ENCODE measurements at places on chromosomes 6 and 20.

GRCh38 chr6:166558156-166559005 lies 28.1 kb downstream of the RAMACL start:
- DNase-seq: no peak

GRCh38 chr6:67825201-67825895 lies 809.7 kb upstream of the ADGRB3 start:
- DNase-seq: no peak

GRCh38 chr6:137647762-137648447 lies 153.7 kb upstream of the OLIG3 start:
- no peak for DNase-seq

GRCh38 chr6:14517516-14518105 lies 400.0 kb downstream of the CD83 start:
- no peak for DNase-seq

DNA sequence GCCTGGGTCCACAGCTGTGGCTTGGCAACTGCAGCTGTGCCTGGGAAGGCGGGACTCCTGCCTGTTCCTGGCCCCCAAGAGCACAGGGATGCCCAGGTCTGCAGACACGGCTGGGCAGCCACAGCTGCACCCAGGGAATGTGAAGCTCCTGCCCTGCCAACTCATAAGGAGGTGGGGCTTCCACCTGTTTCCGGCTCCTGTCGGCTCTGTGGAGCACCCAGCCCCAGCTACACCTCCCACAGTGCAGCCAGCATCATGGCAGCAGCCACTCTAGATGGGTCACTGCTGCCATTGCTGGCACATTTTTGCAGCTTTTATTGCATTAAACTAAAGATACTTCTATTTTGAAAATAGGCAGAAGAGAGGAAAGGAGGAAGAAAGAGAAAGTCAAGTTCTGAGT lies 207.9 kb downstream of the SAMD5 start:
- no peak for DNase-seq

DNA sequence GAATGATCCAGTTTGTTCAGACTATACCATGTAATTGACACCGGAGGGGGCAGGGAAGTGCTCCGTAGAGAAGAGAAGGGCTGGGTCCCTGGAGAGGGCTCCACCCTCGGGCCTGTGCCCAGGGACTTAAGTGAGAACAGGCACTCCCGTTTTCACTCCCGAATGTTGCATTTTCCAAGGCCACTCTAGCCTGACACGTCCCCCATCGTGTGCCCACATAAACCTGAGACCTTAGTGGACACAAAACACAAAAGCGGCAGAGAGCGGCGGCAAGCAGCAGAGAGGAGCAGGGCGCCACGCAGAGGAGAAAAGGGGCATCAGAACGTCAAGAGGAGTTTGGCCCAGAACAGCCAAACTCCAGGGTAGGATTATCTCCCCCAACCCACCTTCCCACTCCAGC lies 1405.1 kb downstream of the GRIK2 start:
- DNase-seq: no peak

DNA sequence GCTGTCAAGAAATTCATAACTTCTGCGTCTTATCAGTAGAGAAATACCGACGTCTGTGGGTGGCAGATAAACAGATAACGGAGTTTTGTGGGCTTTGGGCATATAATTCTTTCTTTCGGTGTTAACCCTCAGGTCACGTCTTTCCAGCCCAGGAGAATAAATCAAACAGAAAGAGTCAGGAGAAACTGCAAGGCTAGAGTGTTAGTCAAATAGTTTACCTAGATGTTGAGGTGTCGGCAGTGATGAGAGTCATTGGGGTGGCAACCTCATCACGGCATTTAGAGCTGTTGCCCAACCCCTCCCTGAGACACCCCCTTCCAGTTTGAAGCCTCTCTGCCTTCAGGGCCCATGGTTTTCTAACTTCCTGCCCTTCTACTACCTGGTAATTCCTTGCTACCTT lies 49.5 kb downstream of the ADTRP start:
- no peak for DNase-seq

GRCh38 chr6:11970114-11970513 lies 42.0 kb upstream of the HIVEP1 start:
- no peak for DNase-seq

DNA sequence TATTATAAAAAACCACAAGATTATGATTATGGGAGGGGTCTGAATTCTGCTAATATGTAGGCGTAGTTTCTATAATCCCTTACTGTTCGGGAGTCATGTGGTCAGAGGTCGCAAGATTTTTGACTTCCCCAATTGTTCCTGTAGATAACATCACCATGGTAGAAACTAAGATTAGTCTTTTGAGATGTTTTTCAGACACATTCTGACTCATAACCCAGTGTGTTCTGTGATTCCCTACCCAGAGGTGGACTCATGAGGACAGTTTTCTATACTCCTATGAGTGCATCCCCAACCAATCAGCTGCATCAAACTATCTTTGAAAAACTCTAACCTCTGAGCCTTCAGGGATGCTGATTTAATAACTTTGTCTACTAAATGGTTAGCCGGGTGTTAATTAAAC lies 175.5 kb downstream of the RFPL4B start:
- DNase-seq: no peak

DNA sequence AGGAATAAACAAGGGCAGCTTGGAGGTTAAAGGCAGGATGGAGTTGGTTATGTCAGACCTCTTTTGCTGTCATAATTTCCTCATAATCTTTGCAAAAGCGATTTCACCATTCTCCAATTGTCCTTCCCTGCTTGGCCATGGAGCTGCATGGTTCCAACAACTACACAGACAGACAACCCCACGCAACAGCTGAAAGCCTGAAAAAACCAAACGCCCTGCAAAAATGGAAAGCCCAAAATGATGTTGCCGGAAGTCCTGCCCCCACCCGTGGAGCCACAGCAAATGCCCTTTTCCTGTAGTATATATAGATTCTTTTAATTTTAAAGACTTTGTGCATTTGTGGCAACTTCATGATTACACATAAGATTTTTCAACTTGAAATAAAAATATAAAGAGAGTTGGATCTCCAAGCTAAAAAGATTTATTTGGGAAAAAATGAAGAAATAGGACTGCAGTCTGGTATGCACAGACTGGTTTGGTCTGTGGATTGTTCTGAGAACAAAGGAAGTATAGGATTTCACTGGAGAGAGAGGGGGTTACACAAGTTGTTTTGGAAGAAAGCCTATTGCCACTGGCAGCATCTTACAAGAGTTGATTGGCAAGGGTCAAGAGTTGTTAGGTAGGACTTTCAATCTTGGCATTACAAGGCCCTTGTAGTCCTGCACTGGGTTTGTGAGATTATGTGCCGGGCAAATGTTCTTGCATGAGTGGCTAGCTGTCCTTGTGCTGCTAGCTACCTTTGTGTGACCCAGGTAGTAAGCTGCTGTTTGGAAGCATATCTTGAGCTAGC lies 190.0 kb downstream of the C6orf118 start:
- DNase-seq: no peak

- no peak for DNase-seq
Observed at GRCh38 chr6:85997206-85997605, 354.5 kb upstream of the SYNCRIP start.

GRCh38 chr6:52059821-52060220 lies 27.6 kb downstream of the PKHD1 start:
- DNase-seq: no peak

- no peak for DNase-seq
Observed at GRCh38 chr6:1923449-1923848, 313.7 kb downstream of the FOXC1 start.

- no peak for DNase-seq
Observed at GRCh38 chr6:18368277-18369105, 18.7 kb upstream of the RNF144B start.

DNA sequence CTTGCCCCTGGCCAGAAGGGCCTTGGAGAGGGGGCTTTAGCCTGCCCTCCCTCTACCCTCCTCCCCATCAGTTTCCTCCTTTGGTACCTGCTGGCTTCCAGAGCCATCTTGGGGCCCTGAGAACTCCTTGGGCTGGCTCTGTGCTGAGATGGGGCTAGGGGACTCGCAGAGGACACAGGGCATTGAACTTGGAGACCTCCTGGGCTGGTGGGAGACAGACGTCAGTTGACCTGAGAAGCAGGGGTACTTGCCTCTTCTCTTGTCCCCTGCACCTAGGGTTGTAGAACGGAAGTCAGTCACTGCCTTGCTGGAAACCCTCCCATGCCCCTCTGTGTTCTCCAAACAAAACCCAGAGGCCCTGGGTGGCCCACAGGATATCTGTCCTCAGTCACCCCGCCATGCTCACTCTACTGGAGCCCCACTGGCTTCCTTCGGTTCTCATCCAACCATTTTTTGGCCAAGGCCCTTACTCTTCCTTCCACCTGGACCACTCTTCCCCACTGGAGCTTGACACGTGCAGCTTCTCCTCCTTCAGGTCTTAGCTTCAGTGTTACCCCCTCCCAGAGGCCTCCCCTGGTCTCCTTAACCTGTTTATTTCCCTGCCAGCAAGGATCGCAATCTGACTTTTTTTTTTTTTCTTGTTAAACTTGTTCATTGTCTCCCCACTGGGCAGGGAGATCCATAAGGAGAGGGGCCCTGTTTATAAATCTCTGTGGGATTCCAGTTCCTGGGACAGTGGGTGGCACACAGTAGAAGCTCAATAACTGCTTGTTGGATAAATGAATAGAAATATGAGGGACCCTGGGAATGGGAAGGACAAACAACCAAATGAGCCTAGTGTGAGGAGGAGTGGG lies 971 bp downstream of the RBCK1 start:
- DNase-seq: no peak

- DNase-seq: no peak
Observed at GRCh38 chr20:34862724-34863123, 9.9 kb downstream of the GGT7 start.

DNA sequence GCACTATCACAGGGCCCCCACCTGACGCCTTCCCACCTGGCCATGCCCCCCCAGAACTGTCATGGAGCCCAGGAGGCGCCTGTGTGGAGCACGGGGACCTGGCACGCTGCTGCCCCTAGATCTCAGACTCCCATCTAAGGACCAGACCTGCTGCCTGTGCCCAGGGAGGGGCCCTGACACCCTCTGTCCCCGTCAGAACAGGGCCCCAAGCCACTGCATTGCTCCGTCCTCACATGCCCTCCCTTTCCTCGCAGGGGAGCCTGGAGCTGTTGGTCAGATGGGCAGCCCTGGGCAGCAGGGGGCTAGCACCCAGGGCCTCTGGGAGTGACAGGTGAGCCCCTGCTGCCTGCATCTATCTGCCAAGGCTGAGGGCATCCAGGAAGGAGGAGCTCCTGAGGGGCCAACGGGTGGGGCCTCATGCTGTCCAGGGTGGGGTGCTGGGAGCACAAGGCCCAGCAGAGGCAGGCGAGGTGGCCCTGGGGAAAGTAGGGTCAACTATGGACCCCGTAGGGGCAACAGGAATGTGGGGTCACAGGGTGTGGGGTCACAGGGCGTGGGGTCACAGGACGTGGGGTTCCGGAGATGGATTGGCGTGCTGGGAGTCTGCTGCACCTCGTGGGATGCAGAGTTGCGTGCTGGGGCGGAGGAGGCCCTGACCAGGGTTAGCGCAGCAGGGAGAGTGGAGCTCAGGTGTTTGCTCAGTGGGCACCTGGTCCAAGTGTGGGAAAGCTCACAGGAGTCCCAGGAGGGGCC lies 31.6 kb downstream of the CHRNA4 start:
- DNase-seq: no peak

DNA sequence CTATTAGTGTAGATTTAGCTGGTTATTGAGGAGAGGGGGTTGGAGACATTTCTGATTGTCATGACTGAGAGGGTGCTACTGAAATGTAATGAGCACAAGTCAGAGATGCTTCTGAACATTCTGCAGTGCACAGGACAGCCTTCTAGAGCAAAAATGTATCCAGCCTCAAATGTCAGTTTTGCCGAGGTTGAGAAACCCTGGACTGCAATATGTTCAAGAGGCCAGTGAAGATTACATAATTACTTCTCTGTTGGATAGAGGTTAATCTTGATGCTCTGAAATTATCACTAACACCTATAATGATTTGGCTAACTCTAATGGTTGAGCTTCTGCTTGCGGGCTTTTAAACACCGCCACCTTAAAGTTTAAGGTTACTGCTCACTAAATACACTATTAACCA lies 3.4 kb upstream of the DUSP22 start:
- peak; percentile 66 for DNase-seq

GRCh38 chr6:93087606-93088005 lies 331.8 kb downstream of the EPHA7 start:
- DNase-seq: no peak

DNA sequence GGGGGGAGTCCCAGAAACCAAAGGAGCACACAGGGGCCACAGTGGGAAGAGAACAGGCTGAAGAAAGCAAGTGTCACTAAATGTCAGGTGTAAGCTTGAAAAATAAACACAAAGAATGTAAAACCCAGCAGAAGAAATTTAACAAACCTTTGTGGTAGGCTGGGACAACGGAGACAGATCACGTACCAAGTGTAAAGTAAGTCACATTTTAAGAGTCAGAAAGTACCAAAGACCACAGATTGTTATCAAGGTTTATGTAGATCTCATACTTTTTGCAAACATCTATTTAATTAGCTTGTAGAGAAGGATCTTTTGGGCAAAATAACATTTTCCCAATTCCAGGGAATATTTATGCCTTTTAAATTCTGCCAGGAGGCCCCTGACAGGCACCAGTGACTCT lies 1.6 kb downstream of the CLIC5 start:
- no peak for DNase-seq

- DNase-seq: no peak
Observed at GRCh38 chr20:49482621-49483017, at the start of gene KCNB1. Gene KCNB1 (minus strand): TSS chr20:49482668. CDS start chr20:49482480, 188 bp downstream.

DNA sequence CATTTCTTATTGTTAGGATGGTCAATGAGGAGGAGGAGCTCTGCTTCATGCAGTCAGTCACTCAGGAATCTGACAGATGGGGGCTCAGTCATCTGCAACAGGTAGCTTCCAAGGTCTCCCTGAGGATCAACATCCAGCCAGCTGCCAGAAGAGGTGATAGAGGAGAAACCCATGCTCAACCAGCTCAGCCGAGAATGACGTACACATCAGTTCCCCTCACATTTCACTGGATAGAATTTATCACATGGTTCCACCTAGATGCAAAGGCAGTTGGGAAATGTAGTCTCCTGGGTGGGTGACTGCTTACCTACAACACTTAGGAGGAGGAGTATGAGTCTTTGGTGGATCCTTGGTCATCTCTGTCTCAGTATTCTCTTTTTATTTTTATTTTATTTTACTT lies 144.5 kb downstream of the CEBPB start:
- DNase-seq: peak; percentile 49

- no peak for DNase-seq
Observed at GRCh38 chr20:588476-588875, 21.6 kb downstream of the TCF15 start.

DNA sequence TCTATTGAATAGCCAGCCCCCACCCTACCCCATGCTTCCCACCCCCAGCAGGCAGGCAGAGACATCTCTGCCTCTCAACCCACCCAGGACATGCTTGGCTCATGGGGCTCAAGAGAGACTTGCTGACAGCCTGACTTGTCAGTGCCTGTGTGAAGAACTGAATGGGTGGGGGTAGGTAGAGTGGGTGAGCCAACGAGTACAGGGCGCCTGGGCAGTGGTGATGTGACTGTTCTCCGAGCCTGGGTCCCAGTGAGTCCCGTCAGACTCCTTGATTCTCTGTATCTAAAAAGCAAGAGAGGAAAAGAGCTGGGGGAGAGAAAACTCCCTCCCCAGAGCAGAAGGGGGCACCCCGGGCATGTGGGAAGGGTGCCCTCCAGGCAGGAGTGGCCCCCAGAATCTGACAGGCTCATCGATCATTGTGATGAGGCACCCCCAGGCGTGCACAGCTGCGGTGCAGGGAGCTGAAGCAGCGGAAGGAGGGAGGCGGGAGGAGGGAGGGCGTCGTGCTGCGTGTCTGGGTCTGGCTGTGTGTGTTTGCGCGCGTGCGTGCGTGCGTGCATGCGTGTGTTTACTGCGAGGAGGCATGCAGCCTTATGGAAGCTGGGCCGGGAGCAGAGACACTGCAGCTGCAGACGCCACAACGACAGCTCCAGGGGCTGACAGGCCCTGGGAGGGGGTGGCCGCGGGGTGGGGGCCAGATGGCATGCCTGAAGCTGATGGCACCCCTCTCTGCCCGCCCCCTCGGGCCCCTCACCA lies 40.2 kb downstream of the FOXP4 start:
- no peak for DNase-seq
